ENCODE measurements at places on chromosomes 7 and 10.
A peak's percentile ranks its signal among the peaks of the same experiment; 100 is the strongest.

GRCh38 chr7:69714886-69715576 is 116.8 kb downstream of the AUTS2 start:
- H3K27me3 ChIP-seq: no peaks in the 10 kb centered on the region
- no peaks in the 10 kb centered on the region for H3K4me1 ChIP-seq
- H3K4me3 ChIP-seq: no peak overlapping the region
- no peak for DNase-seq
- H3K27ac ChIP-seq: no peak overlapping the region

DNA sequence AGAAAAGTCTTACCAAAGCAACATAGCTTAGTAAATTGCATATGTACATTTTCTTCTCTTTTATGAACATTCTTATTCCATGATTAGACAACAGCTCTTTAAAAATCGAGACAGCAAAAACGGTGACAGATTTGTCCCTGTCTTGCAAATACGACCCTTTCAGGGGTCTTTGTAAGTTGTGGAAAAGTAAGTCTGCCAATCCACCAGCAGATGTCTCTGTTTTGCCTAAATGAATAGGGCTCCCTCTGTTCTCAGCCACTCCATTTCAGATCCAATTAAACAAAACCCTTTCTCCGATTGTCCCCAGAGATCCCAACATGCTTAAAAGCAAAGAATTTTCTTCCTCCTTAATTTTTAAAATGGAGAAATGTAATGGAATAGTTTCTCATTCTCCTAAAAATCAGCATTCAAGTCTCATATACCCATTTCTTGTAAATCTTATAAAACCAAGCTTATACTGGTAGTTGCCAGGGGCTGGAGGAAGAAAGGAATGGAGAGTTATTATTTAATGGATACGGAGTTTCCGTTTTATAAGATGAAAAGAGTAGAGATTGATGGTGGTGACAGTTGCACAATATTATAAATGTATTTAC is 61.0 kb upstream of the NFE2L3 start:
- H3K4me1 ChIP-seq: no peaks in the 10 kb centered on the region
- H3K27ac ChIP-seq: no peak overlapping the region
- no peaks in the 10 kb centered on the region for H3K36me3 ChIP-seq

- H3K4me3 ChIP-seq: no peak overlapping the region
- H3K36me3 ChIP-seq: no peaks in the 10 kb centered on the region
These were observed 500.1 kb upstream of the KLF6 start for GRCh38 chr10:4285121-4285520.

DNA sequence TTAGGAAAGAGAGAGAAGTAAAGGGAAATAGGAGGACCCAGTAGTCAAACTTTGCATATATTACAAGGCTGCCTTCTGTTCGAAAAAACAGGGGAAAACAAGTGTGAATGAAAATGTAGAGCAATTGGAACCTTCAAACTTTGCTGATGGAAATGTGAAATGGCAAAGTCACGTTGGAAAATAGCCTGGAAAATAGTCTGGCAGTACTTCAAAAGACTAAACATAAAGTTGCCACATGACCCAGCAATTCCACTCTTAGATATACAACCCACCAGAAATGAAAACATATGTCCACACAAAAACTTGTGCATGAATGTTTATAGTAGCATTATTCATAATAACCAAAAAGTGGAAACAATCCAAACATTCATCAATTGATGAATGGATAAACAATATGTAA is 78.6 kb upstream of the IFRD1 start:
- no peak overlapping the region for H3K27ac ChIP-seq
- no peaks in the 10 kb centered on the region for H3K36me3 ChIP-seq
- DNase-seq: no peak

DNA sequence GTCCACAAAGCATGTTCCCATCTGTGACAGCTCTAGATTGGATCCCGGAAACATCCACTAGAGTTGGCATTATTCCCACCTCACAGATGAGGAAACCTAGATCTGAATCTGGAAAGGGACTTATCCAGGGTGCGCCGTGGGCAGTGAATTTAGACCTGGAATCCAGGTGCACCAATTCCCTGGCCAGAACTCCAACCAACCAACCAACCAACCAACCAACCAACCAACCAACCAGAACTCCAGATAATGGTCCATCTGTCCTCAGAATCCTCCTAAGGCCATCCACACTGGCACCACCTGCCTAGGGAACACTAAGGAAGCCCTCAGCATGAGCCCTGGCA is 42.0 kb upstream of the ZMIZ1 start:
- no peak overlapping the region for H3K4me3 ChIP-seq
- H3K27ac ChIP-seq: no peak overlapping the region
- no peaks in the 10 kb centered on the region for H3K27me3 ChIP-seq
- no peak for DNase-seq
- no peaks in the 10 kb centered on the region for H3K36me3 ChIP-seq
- H3K4me1 ChIP-seq: no peaks in the 10 kb centered on the region

GRCh38 chr10:102394079-102394800 is 1.3 kb upstream of the NFKB2 start:
- H3K4me1 ChIP-seq: peaks cover 42% of the 10 kb centered on the region
- H3K27ac ChIP-seq: peak overlapping the region; percentile 98
- DNase-seq: peak; percentile 96
- no peaks in the 10 kb centered on the region for H3K36me3 ChIP-seq
- H3K4me3 ChIP-seq: peak overlapping the region; percentile 67
- H3K27me3 ChIP-seq: no peaks in the 10 kb centered on the region

- no peak overlapping the region for H3K27ac ChIP-seq
- no peak for DNase-seq
- no peaks in the 10 kb centered on the region for H3K4me1 ChIP-seq
- H3K36me3 ChIP-seq: no peaks in the 10 kb centered on the region
- H3K27me3 ChIP-seq: no peaks in the 10 kb centered on the region
- no peak overlapping the region for H3K4me3 ChIP-seq
These were observed 1131.4 kb downstream of the XPNPEP1 start for GRCh38 chr10:108791794-108792474.

- no peaks in the 10 kb centered on the region for H3K27me3 ChIP-seq
- H3K27ac ChIP-seq: no peak overlapping the region
- H3K36me3 ChIP-seq: no peaks in the 10 kb centered on the region
- H3K4me1 ChIP-seq: no peaks in the 10 kb centered on the region
These were observed 149.7 kb downstream of the OAT start for GRCh38 chr10:124268976-124269375.

DNA sequence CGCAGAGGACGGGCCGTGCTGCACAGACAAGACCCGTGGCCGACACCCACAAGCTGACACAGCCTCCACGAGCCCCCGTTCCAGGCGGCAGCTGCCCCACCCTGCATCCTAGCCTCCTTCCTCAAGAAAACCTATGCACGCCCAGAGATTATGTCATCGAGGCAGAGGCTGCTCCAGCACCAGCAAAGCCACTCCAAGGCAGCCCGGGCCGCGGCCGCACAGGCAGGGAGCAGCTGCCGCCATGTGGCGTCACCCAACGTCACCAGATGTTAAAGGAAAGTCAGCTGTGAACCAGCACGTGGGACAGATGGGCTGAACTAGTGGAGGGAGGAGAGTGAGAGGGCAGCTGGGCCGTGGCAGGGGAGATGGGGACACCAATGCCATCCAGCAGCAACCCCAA is 59.8 kb downstream of the STK32C start:
- no peak overlapping the region for H3K27ac ChIP-seq
- no peak overlapping the region for H3K4me3 ChIP-seq
- H3K4me1 ChIP-seq: no peaks in the 10 kb centered on the region
- no peaks in the 10 kb centered on the region for H3K27me3 ChIP-seq
- no peak for DNase-seq
- H3K36me3 ChIP-seq: no peaks in the 10 kb centered on the region

DNA sequence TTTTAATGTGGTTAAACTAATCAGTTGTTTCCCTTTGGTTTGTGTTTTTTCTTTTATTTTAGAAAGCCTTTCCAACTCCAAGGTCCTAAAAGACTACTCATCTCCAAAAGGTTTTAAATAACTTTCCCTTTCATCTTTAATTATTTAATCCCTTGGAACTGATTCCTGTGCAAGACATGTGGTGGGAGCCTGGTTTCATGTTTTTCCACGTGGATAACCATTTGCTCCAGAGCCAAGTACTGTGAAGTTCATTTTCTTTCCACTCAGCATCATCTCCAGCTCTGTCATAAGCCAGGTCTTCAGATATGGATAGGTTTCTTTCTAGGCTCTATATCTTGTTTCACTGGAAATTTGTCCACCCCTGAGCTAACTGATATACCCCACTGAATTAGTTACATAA is 16.7 kb downstream of the PPP1R3C start:
- DNase-seq: no peak
- H3K27me3 ChIP-seq: no peaks in the 10 kb centered on the region
- no peaks in the 10 kb centered on the region for H3K36me3 ChIP-seq

Measured in vagina (tissue), 2 donors.